ENCODE measurements at places on chromosomes 12 and 14.

DNA sequence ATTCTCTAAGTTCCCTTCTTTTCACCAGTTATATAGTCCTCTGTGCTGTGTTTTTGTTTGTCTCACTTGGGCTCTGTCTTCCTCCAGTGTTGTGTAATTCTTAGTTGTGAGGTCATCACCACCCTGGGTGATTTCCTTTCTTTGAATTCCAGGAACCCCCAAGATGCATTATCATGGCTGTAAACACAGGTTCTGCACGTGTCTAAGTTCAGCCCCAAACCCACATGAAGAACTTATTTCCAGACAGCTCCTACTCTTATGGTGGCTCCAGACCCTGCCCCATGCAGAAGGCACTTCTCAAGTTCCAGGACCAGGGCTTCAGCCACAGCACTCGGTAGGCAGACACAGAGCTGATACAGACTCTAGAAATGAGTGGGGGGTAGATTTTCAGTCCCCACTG is 560.5 kb downstream of the BCL11B start:
- DNase-seq: no peak

- DNase-seq: no peak
Observed at GRCh38 chr12:66934302-66935062, 255.6 kb upstream of the GRIP1 start.

- no peak for DNase-seq
Observed at GRCh38 chr12:46377678-46378077, 5.1 kb upstream of the SLC38A2 start.

GRCh38 chr12:1436015-1436414 is 158.4 kb downstream of the FBXL14 start:
- no peak for DNase-seq

DNA sequence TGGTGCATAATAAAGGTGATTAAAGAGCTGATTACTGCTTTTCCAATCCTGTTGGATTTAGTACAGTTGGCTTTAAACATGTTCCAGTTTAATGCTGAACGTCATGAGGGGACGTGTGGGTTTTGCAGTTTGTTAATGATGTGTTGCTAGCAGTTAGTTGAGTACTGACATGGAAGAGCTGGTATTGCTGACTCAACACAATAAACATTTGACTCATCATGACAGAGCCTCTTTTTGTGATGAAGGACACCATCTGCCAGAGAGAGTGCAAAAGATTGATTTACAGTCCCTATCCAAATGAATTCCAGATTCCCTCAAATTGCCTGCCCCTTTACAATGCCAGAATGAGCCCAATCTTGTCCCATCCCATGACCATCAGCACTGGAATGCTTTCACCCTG is 346.2 kb upstream of the PRICKLE1 start:
- DNase-seq: no peak

DNA sequence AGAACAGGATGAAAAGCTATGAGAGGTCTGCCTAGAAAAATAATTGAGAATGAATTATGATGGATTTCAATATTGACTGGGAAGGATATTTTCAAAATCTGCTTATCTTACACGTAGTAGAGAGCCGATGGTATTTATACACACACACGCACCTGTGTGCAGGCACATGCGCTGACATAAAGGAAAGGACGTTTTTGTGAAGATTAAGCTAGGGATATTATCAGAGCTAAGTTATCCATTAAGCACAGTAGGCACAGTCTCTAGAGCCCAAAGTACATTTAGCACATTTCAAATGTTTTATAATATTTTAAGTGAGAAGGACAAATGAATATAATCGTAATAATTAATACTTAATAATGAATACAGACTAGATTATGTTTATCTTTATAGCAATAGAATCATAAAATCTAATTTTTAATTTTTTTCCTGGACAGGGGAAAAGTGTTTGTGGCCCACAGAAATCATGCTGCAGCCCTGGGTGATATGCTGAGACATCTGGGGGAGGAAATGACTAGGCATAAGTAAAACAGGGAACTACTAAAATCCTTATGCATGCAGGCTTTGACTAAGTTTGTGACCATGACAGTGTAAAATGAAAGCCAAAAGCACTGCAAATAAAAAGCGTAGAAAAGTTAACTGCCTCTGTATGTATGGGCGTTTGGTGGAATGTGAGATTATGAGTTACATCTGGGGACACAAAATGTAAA is 146.1 kb downstream of the KITLG start:
- no peak for DNase-seq

GRCh38 chr14:76950055-76951020 is 78.2 kb downstream of the IRF2BPL start:
- no peak for DNase-seq

- no peak for DNase-seq
Observed at GRCh38 chr14:69605738-69606137, 5.7 kb upstream of the SUSD6 start.

GRCh38 chr14:77822741-77823140 is 22.8 kb downstream of the ADCK1 start:
- no peak for DNase-seq

DNA sequence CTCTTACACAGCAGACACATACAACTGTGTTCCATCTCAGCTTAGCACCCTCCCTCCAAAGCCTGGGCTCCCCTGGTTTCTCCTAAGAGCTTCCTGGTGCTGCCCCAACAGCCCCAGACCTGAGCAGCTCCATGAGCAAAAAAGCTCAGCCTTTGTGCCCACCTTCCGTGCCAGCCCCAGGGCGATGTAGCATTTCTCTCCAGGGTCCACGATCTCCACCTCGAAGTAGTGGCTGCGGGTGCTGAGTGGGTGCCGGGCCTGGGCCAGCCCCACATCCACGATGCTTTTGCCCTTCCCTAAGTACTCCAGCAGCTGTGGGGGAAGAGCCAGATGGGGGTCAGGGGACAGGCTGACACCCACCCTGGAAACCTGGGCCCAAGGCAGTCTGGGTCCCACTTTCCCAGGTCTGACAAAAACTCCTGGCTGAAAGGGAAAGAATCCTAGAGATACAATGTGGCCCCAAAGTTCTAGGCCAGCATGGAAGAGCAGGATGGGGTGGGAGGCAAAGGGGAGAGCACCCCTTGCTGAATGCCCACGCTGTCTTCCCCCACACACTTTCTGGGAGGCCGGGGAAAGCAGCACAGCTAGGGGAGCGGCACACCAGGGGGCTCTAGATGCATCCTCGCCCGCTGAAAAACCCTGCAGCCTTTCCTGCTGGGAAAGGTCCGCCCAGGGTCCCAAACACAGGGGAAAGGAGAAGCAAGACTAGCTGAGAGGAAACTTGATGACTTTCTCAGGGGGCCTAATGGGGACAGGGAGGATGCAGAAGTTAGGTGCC is 11.0 kb downstream of the SPRYD3 start:
- no peak for DNase-seq

- no peak for DNase-seq
Observed at GRCh38 chr12:119692997-119693396, 25.1 kb downstream of the PRKAB1 start.

All from CD8-positive, alpha-beta T cell (primary cell).